Mucosa of gallbladder (tissue), 1 donor: ENCODE measurements at places on chromosomes 13 and 19. TPM values are rescaled to one million over a fixed set of nuclear protein-coding genes. Genes with fewer than 3 reads are reported as not detected.
A peak's percentile ranks its signal among the peaks of the same experiment; 100 is the strongest.

DNA sequence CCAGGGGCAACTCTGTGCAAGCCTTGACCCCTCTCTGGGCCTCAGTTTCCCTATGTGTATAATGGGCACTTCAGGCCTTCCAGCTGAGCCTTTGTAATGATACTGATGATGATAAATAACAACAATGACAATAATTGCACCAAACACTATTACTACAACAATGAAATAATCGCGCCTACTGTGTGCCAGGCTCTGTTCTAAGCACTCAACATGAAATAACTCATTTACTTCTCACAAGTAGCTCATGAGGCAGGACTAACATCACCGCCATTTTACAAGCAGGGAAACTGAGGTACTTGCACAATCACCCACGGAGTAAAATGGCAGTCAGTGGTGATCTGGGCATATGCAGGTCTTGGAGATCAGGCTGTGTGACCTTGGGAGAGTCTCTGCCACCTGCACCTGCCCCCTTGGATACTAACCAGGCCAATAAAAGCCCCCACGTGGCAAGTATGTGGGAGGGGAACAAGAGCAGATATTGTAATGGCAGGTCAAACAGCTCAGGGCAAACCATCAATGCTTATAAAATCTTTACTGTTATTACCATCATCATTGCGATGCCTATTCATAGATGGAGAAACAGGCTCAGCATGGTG lies 540 bp upstream of the ANGPTL8 start:
- no peak for DNase-seq

DNA sequence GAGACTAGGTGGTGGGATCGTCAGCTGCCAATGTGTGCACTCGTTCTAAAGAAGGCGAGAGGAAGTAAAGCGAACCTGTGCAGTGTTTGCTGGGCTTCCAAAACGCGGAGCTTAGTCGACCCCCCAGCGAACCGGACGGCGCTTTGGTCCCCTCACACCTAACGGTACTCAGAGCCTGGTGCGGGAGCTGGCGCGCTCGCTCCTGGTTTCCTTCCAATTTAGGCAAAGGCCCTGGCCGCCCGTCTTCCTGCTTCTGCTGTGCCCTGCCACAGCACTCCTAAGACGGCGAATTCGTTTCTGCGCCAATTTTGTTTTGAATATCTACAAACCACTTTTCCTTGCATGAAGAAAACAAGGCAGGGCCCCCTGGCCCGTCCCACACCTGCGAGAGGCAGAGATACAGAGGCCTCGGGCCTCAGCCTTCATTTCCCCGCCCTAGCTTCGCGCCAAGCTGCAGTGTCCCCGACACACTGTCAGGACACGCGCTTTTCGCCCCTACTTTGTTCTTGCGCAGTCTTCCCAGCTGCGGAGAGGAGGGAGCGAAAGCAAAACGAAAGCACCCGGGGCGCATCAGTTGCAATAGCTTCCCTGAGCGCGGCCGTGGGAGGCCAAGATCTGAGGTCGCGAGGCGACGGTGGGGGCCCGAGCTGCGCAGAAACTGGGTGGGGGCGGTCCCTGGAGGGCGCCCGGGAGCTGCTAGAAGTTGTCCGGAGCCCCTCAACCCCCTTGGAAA lies 111.9 kb downstream of the KCNRG start:
- peak; percentile 18 for DNase-seq

DNA sequence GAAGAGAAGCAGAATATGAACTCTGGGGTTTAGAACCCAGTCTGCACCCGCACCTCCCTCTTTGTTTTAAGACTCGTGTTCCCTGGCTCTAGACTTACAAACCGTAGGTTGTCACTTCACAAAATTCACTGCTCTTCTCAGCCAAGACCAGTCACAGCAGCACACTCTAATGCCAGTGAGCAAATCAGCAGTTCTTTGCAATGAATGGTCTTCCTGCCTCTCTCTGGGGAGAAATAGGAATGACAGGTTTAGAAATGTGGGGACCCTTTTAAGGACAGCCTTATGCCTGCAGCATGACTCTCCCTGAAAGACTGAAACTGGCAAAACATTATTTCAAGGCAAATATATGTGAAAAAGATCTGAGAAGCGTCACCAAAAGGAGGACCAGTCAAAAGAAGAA lies 156.9 kb downstream of the KCTD15 start:
- DNase-seq = no peak

DNA sequence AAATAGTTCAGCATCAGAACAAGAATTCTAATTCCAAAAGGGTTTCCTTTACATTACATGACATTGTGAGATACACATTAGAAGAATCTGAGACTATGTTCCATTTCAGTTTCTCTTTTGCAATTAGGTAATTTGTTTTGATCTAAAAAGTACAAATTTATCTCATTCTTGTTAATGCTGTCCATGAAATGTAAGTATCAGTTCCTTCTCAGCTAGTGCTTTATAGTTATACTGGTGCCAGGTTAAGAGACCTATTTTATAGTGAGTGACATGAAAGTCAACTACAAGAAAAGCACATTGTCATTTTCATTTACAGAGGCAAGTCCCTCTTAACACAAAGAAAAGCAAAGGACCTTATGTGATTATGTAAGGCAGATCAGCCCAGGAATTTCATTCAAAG lies 43.9 kb downstream of the RCBTB2 start:
- no peak for DNase-seq

DNA sequence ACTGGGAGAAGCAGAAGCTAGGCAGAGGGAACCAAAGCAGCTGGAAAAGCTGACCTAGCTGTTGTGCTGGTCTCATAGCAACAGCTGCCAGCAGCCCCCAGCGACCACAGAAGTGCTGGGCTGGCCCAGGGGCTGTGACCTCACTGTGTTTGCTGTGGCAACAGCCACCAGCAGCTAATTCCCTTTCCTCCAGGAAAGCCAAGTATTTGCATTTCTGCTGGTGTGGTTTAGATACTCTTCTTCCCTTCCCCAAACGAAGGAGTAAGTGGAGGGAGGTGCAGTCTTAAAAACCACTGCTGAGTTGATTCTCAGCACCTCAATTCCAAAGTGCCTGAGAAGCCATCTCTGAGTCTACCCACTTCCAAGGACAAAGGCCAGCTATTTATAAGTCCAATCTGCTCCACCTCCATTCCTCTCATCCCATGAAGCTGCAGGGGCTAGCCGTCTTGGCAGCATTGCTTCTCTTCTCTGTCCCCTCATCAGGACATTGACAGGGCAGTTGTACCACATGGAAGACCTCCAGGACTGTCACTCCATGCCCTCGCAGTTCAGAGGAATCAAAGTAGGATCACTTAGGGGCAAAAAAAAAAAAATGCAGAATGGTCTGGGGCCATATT lies 11.5 kb upstream of the CCDC97 start:
- peak; percentile 64 for DNase-seq

DNA sequence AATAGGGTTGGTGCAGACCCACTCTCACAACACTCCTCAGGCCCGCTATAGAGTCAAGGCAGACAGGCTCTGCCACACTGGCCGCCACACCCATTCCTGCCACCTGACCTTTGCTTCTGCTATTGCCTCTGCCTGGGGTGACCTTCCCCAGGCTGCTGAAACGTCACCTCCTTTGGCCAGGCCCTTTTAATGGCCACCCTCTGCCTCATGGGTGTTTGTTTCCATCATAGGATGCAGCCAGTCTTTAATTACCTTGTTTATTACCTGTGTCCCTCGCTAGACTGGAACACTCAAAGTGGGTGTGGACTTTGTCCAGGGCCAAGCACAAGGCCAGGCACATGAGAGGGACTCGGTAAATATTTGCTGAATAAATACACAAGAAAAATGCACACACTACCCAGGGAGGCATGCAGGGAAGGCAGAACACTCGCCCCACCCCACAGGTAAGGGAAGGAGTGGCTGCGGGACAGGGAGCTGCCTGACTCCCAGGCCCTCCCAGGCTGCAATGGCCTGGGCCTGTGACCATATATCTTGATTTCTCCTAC lies 3.2 kb downstream of the LSM4 start:
- no peak for DNase-seq

DNA sequence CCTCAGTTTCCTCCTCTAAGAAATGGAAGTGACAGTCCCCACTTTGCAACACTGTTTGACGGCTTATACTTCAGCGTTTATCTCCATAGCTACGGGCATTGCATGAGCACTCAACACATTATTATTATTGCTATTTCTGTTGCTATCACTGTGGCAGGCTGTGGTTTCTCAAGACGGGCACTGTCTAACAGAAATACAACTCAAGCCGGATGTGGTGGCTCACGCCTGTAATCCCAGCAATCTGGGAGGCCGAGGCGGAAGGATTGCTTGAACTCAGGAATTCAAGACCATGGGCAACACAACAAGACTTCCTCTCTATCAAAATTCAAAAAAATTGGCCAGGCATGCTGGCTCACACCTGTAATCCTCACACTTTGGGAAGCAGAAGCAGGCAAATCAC lies 4.9 kb upstream of the ZSWIM4 start:
- DNase-seq = no peak

GRCh38 chr19:51511353-51511752 lies 9.8 kb upstream of the SIGLEC12 start:
- no peak for DNase-seq

DNA sequence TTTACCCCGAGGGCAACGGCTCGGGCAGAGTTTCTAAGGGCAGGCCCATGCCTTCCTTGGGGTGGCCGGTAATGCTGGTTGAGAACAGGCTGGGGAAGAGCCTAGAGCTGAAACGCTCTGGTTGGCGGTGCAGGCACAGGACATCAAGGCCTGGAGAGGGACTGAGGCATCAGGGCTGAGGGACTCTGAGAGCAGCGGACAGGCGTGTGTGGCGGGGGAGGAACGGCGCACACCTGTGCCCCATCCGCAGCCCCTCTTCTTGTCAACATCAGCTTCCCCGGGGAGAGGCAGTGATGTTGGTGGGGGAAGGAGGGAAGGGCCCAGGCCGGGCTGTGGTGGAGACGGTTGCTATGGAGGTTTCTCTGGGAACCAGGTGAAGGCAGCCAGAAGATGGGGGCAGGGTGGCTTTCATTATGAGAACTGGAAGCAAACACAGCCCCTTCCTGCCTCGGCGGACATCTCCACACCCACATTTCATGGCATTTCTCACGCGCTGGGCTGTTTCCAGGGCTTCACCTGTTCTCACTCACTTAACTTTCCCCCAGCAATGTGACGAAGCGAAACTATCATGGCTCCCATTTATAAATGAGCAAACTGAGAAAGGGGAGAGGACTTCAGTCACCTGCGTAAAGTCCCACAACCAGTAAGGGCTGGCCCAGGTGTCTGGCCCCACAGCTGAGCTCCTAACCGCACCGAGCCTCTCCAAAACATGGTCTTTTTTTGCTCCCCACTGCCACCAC lies 8.2 kb upstream of the ATF5 start:
- DNase-seq = no peak

- peak; percentile 63 for DNase-seq
Measured at GRCh38 chr13:40206241-40207000, 460.0 kb downstream of the FOXO1 start.

DNA sequence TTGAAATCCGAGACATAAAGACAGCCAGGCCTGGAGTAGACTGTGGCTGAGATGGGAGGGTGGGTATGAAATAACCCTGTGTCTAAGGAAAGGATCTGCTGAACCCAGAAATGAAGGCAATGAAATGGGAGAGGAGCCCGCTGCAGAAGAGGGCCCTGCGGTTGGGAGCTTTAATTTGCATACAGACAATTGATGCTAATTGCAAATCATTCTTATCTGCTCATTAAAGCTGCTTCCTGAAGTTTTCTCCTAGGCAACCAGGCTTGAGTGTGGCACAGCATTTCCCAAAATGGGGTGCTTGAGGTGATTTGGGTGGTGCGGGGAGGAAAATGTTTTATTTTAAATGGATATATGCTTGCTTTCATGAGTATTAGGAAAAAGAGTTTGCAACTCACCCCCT lies 55.4 kb downstream of the DPF1 start:
- DNase-seq = no peak

DNA sequence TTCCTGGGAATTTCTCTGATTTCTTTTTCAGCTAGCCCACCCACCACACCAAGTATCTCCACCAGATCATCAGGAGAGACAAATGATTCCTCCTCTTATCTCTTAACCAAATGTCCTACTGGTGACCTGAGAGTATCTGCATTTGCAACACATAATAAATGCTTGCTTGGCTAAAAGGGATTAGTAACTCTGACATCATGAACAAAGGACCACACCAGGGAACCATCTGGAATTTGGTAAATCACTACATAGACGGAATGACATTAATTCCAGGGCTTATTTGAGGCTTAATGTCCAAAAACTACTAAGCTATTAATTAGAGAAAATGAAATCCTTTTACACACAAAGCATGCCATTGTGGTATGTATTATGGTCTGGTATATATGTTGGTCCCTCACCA lies 139.0 kb downstream of the RAP2A start:
- no peak for DNase-seq

GRCh38 chr13:97810152-97810551 lies 143.3 kb upstream of the IPO5 start:
- no peak for DNase-seq

DNA sequence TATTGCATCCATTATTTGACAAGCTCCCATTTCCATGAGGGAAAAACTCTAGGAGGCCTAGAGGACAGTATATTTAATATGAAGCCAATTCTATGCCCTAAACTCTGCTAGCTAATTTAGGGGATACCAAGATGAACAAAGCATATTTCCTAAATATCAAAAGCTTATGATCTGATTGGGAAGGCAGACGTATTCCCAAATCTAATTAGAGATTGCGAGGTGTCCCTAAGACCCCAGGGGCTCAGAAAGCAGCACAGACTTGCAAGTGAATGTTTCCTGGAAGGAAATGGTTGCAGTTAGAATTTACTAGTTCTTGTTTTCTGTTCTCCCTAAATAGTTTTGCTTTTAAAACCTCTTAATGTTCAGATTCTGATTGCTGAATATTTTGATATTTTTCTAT lies 30.7 kb downstream of the NDFIP2 start:
- no peak for DNase-seq

- DNase-seq = no peak
Measured at GRCh38 chr19:4199699-4200293, 17.3 kb downstream of the ANKRD24 start.

DNA sequence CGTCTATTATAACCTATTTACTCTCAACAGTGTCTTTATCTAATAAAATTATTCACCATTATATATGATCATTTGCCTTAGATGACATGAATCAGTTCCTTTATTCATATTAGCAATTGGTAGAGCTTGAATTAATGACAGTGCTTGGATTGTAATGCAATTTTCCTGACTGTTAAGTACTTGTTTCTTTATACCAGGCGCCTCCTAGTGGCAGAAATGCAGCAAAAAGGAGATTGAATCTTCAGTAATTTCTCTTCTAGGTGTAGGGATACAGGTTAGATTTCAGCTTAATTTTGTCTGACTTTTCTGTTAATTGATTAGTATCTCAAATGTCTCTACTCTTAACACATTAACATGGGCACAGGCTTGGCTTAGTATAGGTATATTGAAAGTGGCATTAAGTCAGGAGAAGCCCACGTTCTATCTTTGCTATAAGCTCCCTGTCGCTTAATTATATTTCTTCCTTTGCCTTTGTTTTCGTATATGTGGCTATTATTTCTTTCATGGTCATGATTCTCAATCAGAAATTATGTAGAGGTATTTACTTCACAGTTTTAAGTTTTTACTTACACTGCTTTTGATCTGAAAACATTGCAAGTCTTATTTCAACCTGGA lies 9.1 kb upstream of the LHFPL6 start:
- peak; percentile 78 for DNase-seq

- DNase-seq = no peak
Measured at GRCh38 chr19:10112895-10113591, 1.6 kb downstream of the P2RY11 start.

PBX4 gene
- 9.9 TPM for total RNA-seq

DCLK1 gene
- 6.0 TPM for total RNA-seq

DNAJB1 gene
- 142 TPM for total RNA-seq

MCEMP1 gene
- 0.14 TPM for total RNA-seq

CADM4 gene
- total RNA-seq = 20.6 TPM

LGALS4 gene
- 1,935 TPM for total RNA-seq

ZNF285 gene
- total RNA-seq = 5.5 TPM
